Esophagus muscularis mucosa (tissue), 4 donors: ENCODE measurements at places on chromosomes 3 and 15. TPM values are rescaled to one million over a fixed set of nuclear protein-coding genes. Genes with fewer than 3 reads are reported as not detected.

DNA sequence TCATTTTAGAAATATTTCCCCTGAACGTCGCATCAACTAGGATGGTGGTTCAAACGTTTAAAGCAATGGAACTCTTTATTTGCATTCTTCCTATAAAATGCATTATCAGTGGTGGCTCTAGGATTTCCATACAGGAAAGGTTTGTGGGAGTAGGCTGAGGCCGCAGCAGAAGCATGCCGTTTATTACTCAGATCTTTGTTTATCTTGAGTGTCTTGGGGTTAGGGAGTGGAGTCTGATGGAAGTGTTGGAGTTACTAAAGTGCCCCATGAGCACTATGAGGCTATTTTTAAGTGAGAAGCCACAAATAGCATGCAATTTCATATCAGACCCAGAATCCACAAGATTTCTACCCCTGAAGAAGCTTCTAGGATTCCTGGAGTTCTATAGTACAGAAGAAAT, 26.2 kb downstream of the ATOSA start:
- peak overlapping the region; percentile 69 for H3K27ac ChIP-seq
- H3K4me3 ChIP-seq = no peak overlapping the region
- peaks cover 86% of the 10 kb centered on the region for H3K4me1 ChIP-seq
- DNase-seq = no peak
- no peaks in the 10 kb centered on the region for H3K36me3 ChIP-seq

DNA sequence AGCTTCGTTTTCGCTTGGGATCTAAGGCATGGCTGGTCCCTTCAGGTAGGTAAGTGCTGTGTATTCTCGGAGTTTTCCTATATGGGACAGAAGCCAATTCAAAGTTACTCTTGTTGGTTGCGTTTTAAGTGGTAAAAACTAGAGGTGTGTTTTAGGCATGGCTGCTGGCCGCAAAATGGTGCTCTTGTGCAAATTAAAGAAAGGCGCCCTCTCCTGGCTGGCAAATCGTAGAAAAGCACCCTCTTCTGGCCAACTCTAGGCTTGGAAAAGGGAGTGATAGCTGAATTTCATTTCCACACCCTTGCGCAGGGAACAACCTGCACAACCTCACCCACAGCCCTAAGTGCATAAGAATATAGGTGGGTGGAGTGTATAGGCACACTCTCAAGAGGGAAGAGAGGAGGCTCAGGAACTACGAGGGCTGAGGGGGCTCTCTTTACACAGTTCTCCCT, 23.5 kb downstream of the DRD3 start:
- H3K4me3 ChIP-seq = no peak overlapping the region
- no peaks in the 10 kb centered on the region for H3K36me3 ChIP-seq
- H3K27ac ChIP-seq = no peak overlapping the region
- H3K4me1 ChIP-seq = peaks cover 8% of the 10 kb centered on the region

DNA sequence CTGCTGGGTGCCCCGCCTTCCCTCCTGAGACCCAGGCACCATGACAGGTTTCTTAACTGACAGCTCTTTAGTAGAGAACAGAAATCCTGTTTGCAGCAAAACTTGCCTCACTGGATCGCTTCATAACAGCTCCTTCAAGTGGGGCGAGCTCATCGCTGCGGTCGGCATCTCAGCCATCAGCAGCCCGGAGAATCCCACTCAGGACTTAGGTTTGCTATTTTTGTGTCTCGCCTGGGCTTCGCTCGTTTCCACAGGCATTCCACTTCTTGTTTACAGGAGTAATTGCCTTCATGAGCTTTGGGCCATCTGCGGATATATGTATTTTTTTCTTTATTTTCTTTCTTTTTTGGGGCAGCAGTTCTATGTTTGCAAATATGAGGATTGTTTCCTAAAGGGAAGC, 15.7 kb downstream of the KLF13 start:
- no peak for DNase-seq
- H3K4me3 ChIP-seq = no peak overlapping the region
- H3K27ac ChIP-seq = peak overlapping the region; percentile 79
- H3K4me1 ChIP-seq = peaks cover 100% of the 10 kb centered on the region

DNA sequence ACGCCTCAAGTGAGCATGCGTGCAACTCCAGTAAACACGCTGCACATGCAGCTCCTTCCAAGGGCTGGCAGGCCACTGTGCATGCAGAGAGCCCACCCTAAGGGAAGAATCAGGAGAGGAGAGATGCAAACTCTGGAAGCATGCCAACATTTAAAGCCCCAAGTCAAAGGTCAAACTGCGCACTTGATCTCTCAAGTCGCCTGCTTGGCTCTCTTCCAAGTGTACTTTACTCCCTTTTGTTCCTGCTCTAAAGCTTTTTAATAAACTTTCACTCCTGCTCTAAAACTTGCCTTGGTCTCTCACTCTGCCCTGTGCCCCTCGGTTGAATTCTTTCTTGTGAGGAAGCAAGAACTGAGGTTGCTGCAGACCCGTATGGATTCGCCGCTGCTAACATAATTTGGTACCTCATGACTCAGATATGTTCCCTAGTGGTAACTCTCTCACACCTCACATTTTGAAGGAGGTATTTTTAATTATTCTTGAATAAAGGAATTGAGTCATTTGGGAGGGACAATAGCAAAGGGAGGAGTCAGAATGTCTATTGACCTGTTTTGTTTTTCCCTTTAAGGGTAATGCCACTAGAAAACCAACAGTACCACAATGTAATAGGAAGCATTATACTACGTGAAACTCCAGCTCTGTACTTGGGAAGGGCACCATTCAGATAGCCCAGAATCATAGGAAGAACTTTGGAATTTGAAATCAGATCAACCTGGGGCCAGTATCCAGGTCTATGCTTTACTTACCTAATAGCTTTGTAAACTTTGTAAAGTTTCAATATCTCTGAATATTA, 19.6 kb upstream of the DGKG start:
- H3K36me3 ChIP-seq = no peaks in the 10 kb centered on the region
- peaks cover 34% of the 10 kb centered on the region for H3K4me1 ChIP-seq
- no peak overlapping the region for H3K4me3 ChIP-seq
- peak overlapping the region; percentile 57 for H3K27ac ChIP-seq
- DNase-seq = no peak

DNA sequence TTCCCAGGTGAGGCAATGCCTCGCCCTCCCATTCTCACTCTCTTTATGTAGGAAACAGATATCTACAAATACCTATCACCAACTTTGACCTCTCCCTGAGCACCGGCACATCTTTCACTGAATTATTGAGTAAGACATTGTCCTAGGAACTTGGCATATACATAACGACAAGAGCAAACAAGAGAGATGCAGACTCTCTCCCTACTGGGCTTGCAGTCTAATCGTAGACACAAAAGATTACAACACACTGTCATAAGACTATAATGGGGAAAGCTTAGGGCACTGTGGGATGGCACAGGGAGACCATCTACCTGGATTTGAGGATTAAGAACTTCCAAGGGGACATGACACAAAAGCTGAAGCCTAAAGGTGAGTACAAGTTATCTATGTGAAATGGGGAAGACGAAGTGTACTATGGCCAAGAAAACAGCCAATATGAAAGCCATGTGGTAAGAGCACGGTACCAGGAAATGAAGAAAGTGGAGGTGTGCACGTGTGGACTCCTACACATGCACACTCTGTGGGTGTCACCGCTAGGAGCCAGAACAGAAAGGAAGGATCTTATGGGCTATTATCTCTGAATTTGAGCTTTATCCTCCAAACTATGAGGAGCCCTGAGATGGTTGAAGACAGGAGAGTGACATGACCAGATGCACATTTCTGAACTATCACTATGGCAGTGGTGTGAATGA, 218.8 kb upstream of the STRIT1 start:
- no peak overlapping the region for H3K4me3 ChIP-seq
- no peak overlapping the region for H3K27ac ChIP-seq
- no peaks in the 10 kb centered on the region for H3K36me3 ChIP-seq
- no peaks in the 10 kb centered on the region for H3K4me1 ChIP-seq
- DNase-seq = no peak

DNA sequence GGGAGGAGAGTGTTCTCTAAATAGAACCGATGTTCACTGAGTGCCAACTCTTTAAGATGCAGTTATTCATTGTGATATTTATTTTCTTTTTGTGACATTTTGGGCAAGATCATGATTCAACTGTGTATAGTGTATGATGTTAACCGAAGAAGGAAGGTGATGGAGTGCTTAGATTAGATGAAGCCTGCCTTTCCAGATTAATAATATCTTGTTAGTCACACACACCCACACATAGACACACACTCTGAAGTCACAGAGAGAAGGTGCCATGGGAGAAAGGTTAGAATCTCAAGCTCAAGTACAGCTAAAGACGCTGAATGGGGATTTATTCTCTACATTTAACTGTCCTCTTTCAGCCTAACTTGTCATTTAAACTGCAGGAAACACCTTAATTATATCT, 77.0 kb downstream of the SLC9A9 start:
- H3K4me3 ChIP-seq = no peak overlapping the region
- no peaks in the 10 kb centered on the region for H3K36me3 ChIP-seq
- H3K4me1 ChIP-seq = peaks cover 39% of the 10 kb centered on the region
- DNase-seq = no peak
- H3K27me3 ChIP-seq = no peaks in the 10 kb centered on the region

DNA sequence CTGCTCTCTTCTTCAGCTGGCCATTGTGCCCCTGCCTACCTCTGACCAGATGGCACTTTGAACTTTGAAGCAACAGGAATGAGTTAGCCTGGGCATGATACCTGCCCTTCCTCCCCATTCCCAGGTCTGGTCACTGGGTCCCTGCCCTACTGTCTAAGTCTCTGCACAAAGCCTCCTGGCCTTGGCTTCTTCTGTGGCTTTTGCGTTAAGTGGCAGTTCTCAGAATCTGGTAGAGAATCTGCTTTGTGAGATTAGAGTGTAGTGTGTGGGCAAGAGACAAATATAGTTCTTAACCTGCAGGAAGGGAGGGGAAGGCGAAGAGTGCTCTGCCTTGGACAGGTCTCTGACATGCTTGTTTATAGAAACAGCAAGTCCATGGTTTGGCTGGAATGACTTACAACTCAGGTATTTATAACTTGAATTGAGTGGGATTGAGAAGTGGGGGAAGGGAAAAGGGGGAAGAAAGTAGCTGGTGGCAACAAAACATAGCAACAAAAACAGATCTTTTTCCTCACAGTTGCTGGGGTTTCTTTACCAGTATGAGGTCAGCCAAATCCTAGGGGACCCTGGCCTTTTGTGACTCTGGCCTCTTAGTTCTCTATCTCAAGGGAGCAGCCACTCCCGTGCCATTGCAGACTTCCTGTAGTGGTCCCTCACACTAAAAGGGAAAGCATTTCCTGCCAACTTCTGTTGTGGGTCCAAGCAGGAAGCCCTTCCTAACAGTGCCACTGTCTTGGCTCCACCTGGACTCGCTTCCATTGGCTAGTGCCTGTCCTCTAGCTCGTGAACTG, 16.7 kb downstream of the MAPKBP1 start:
- H3K27ac ChIP-seq = peak overlapping the region; percentile 65
- H3K4me3 ChIP-seq = no peak overlapping the region
- no peaks in the 10 kb centered on the region for H3K27me3 ChIP-seq
- H3K4me1 ChIP-seq = peaks cover 50% of the 10 kb centered on the region
- DNase-seq = no peak

GRCh38 chr3:172687501-172687900, 23.4 kb downstream of the NCEH1 start:
- no peak for DNase-seq
- H3K36me3 ChIP-seq = no peaks in the 10 kb centered on the region
- H3K4me3 ChIP-seq = no peak overlapping the region
- no peaks in the 10 kb centered on the region for H3K27me3 ChIP-seq

DNA sequence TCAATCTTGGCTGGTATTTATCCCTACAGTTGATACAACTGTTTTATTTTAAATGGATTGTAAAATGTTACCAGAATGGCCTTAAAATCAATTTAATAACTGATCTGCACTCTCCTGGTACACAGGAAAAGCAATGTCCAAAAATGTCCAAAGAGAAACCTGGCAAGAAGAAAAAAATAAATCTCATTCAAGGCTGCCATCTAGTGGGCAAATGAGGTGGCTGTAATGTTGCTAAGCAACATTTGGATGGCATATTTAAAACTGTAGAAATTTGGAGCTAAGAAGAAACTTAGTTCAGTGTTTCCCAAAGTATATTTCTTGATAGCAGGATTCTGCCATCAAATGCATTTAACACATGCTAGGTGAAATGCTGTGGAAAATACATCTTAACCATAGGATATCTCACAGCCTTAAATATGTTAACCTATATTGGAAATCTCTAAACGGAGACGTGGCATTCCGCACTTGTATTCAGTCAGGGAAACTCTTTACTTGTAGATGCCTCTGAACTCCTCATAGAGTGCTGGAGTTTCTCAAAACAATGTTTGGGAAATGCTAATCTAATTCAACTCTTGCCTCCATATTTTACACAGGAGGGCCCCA, 216.8 kb downstream of the ERC2 start:
- no peak overlapping the region for H3K4me3 ChIP-seq
- no peaks in the 10 kb centered on the region for H3K27me3 ChIP-seq
- H3K4me1 ChIP-seq = no peaks in the 10 kb centered on the region
- H3K36me3 ChIP-seq = no peaks in the 10 kb centered on the region
- DNase-seq = no peak

DNA sequence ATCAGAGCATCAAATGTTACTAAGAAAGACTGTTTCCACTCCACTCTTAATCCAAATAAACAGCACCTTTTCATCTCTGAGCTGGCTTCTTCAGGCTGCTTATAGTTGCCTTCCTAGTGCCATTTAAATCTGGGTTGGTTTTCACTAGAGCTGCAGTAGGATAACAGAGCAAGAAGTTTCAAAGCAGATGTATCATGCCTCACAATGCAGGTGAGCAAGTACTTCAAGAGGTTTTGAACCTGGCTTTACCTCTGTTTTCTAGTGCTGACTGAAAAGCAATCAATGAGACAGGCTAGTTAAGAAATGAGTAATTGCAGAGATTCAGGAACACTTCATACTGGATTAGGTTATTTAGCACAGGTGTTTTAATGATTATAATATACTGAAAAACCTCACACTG, 147.7 kb upstream of the SATB1 start:
- H3K4me3 ChIP-seq = no peak overlapping the region
- no peaks in the 10 kb centered on the region for H3K27me3 ChIP-seq
- H3K36me3 ChIP-seq = no peaks in the 10 kb centered on the region
- no peak for DNase-seq

DNA sequence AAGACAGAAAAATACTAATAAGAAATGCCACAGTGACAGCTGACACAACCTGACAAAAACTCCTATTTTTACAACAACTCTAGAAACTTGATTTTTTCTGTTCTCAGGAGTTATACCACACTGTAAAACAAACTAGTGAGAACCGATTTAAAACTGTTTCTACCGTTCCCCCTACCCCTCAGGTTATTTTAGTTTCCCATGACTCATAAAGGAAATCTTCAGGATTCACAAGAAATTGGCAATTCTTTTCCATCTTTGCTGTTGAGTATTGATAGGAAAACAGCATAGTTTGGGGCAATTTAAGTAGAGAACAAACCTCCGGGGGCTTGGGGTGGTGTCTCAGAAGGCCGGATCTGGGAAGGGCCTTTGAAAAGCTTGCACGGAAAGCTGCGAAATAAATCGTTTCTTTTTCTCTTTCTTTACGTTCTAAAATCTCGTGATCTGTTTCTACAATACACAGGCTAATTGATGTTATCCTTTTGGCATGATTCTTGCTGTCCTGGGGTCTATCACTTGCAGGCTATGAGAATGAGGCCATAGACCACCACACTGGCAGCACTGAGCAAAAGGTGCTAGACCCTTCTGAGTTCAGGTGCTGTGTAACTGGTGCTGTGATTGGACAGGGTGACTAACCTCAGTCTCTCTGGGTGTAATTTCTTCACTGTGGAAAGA, 89.3 kb downstream of the LPP start:
- DNase-seq = no peak
- no peaks in the 10 kb centered on the region for H3K36me3 ChIP-seq
- peaks cover 100% of the 10 kb centered on the region for H3K4me1 ChIP-seq
- H3K27ac ChIP-seq = peak overlapping the region; percentile 67
- H3K4me3 ChIP-seq = no peak overlapping the region

The SLTM gene
- total RNA-seq = 79.6 TPM

The FSIP1 gene
- 4.6 TPM for total RNA-seq

The VEPH1 gene
- total RNA-seq = 0.52 TPM

The ITPR1 gene
- total RNA-seq = 224 TPM

The MST1 gene
- total RNA-seq = 4.3 TPM
